NCI-H460 (cell line): ENCODE measurements at places on chromosomes 16 and 17.

- DNase-seq, result no peak
Observed at GRCh38 chr17:18371455-18371854, 6.1 kb upstream of the EVPLL start.

GRCh38 chr17:83196973-83197880 is 117.8 kb downstream of the METRNL start:
- DNase-seq, result no peak

DNA sequence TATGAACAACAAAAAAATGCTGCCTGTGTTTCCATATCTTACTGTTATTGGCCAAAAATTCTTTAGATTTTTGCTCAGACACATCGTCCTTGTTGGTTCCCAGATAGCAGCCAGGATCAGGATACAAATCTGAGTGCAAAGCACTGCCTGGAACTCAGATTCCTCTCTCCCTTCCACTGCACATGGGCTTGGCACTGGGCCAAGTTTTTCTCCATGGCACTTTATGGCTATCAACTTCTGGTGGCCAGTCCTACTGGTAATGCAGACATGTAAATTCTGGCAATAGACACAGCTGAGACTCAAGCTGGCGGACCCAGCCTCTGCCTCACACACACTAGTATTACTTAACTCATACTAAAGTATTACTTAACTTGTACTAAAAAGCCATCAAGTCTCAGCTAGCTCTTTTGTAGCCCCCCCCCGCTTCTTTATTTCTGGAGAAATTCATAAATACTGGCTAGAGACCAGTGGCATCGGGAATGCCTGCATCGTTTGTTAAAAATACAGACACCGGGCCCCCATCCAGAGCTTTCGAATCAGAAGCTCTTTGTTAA is 181.2 kb upstream of the COX10 start:
- DNase-seq, result no peak

- no peak for DNase-seq
Observed at GRCh38 chr17:69551212-69552010, 136.9 kb downstream of the MAP2K6 start.

GRCh38 chr17:59361386-59361785 is 29.9 kb downstream of the YPEL2 start:
- peak; percentile 61 for DNase-seq

DNA sequence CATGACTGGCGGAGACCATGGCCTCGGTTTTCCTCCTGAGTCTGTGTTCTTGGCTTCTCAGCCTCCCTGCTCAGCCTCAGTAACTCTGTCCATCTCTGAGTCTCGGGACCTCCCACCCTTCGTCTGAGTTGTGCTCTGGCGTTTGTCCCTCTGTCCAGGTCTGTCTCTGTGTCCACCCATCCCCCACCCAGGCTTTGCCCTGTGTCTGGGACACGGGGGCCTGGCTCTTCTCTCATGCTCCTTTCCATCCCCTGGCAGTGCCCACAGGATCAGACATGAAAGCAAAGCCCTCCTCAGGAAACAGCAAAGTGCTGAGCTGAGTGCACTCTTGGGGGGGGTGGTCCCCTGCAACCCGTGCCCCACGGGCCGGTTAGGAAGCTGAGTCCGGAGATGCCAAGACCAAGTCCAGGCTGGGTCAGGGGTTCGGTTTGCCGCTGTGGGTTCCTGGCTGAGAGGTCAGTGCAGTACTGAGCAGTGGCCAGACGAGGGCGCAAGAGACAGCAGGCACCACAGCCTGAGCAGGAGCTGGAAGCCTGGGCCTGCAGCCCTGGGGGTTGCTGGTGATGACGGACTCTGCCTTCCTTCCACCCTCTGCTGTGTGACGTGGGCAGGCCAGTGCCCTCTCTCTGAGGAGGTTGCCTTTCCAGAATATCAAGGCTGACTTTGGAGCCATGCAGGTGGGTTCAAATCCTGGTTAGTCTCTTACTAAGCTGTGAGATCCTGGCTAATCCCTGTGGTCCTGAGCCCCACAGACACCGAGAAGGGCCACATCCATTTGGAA is 2.5 kb downstream of the P2RX1 start:
- peak; percentile 73 for DNase-seq

DNA sequence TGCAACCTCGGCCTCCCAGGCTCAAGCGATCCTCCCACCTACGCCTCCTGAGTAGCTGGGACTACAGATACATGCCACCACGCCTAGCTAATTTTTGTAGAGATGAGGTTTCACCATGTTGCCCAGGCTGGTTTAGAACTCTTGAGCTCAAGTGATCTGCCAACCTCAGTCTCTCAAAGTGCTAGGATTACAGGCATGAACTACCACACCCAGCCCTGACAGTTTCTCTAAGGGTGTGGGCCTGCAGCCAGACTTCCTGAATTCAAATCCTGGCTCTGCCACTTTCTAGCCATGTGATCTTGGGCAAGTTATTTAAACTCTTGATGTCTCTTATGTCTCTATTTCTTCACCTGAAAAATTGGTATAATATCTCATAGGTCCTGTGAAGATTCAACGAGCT is 5.6 kb downstream of the CUEDC1 start:
- no peak for DNase-seq

GRCh38 chr16:19389246-19389645 is 28.4 kb upstream of the TMC5 start:
- DNase-seq, result peak; percentile 38

- DNase-seq, result no peak
Observed at GRCh38 chr17:80803451-80804428, 187.9 kb upstream of the CHMP6 start.

GRCh38 chr17:28657756-28658155 is 4.0 kb downstream of the SDF2 start:
- no peak for DNase-seq

- no peak for DNase-seq
Observed at GRCh38 chr17:52678211-52678610, 519.7 kb upstream of the CA10 start.

- DNase-seq, result no peak
Observed at GRCh38 chr17:77570565-77570898, 388.0 kb upstream of the TNRC6C start.

GRCh38 chr16:54289945-54290832 is 3.6 kb upstream of the IRX3 start:
- no peak for DNase-seq

DNA sequence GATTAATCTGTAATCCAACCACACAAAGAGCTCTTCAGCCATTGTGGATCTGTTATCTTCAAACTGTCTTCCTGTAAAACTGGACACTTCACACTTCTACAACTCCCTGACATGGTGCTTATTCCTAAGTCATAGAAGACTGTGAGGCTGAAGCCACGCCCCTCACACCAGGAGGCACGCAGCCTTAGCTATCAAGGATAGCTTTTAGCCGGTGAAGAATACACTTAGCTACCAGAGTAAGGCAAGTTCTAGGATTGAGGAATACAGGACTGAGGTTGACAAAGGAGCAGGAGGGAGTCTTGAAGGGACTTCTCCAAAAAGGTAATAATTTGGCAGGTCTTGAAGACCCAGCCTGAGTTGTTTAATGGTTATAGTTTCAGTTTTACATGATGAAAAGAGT is 79.8 kb upstream of the GAS7 start:
- DNase-seq, result no peak

- DNase-seq, result no peak
Observed at GRCh38 chr16:52128361-52128760, 418.6 kb downstream of the TOX3 start.
